ENCODE measurements at places on chromosomes 7 and 10. TPM values are rescaled to one million over a fixed set of nuclear protein-coding genes. Genes with fewer than 3 reads are reported as not detected.
A peak's percentile ranks its signal among the peaks of the same experiment; 100 is the strongest.

GTF2I gene
- 312 TPM for total RNA-seq

FAM171A1 gene
- 113 TPM for total RNA-seq

COPG2 gene
- total RNA-seq, result 40.0 TPM

CYP3A7 gene
- 0.18 TPM for total RNA-seq

DNA sequence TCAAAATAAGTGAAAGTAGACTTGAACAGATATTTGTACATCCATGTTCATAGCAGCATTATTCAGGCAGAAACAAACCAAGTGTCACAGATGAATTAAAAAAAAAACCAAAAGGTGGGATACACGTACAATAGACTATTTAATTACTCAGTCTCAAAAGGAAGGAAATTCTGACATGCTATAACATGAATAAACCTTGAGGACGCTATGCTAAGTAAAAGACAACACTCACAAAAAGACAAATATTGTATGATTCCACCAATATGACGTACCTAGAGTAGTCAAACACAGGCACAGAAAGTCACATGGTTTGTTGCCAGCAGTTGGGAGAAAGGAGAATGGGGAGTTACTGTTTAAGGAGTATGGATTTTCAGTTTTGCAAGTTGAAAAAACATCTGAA, 18.0 kb upstream of the CFAP70 start:
- H3K4me1 ChIP-seq, result no peaks in the 10 kb centered on the region
- peak overlapping the region; percentile 32 for H3K27ac ChIP-seq
- peaks cover 19% of the 10 kb centered on the region for H3K36me3 ChIP-seq
- H3K27me3 ChIP-seq, result no peaks in the 10 kb centered on the region
- no peak overlapping the region for H3K4me3 ChIP-seq
- DNase-seq, result no peak

- H3K27ac ChIP-seq, result no peak overlapping the region
- H3K4me3 ChIP-seq, result no peak overlapping the region
- H3K36me3 ChIP-seq, result peaks cover 8% of the 10 kb centered on the region
- DNase-seq, result no peak
These were observed 624.9 kb downstream of the ARL4A start for GRCh38 chr7:13312307-13312706.

DNA sequence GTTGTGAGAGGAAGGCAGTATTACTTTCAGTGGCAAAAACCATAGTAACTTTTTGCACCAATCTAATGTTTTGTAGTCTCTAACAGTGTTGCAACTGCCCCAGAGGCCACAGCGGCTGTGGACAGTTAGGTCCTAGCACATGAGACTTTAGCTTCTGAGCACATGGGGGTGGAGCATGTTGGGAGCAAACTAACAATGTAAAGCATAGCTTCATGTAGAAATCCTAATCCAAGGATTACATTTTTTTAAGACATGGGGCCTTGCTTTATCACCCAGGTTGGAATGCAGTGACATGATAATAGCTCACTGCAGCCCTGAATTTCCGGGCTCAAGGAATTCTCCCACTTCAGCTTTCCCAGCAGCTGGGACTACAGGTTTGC, 49.0 kb downstream of the LAMB1 start:
- H3K36me3 ChIP-seq, result peaks cover 78% of the 10 kb centered on the region
- peak overlapping the region; percentile 2 for H3K27ac ChIP-seq
- H3K27me3 ChIP-seq, result peaks cover 3% of the 10 kb centered on the region
- H3K4me1 ChIP-seq, result peaks cover under 1% of the 10 kb centered on the region

GRCh38 chr7:18145160-18145559, 117.5 kb upstream of the PRPS1L1 start:
- DNase-seq, result no peak
- H3K36me3 ChIP-seq, result no peaks in the 10 kb centered on the region
- H3K4me3 ChIP-seq, result no peak overlapping the region
- H3K27me3 ChIP-seq, result peaks cover 1% of the 10 kb centered on the region

- no peaks in the 10 kb centered on the region for H3K27me3 ChIP-seq
- H3K36me3 ChIP-seq, result peaks cover 7% of the 10 kb centered on the region
- H3K4me3 ChIP-seq, result no peak overlapping the region
- H3K27ac ChIP-seq, result no peak overlapping the region
- DNase-seq, result no peak
These were observed 74.9 kb upstream of the STEAP1B start for GRCh38 chr7:22574754-22575520.

DNA sequence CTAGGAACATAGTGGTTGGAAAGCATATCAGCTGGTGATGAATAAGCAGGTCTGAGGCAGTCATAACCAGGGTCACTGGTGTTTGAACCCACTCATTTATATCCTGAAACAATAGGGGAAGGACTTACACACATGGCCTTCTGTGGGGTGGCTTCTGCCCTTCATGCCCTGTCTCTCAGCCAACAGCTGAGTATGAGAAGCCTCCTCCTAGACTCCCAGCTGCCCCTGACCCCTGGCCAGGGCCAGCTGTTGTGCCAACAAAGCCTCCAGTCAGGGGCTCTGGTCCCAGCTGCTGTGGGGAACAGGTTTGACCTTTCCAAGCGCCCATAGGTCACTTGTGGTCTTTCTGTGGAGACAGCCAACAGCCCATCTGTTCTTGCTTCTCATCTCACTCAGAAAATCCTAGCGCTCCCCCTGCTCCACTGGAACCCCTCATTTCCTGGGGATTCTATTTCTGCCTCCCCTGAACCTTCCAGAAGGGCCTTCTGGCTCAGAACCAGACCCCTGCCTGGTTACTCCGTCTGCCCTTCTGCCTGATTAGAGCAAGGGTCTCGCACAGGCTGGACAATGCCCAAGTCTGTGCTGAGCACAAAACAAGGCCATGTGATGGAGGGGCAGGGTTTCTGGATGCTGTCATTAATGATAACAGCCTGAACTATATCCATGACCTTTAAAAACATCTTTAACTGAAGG, 9.7 kb upstream of the PURB start:
- H3K36me3 ChIP-seq, result no peaks in the 10 kb centered on the region
- no peak for DNase-seq
- no peak overlapping the region for H3K27ac ChIP-seq
- peaks cover 5% of the 10 kb centered on the region for H3K27me3 ChIP-seq
- H3K4me1 ChIP-seq, result peaks cover 3% of the 10 kb centered on the region

DNA sequence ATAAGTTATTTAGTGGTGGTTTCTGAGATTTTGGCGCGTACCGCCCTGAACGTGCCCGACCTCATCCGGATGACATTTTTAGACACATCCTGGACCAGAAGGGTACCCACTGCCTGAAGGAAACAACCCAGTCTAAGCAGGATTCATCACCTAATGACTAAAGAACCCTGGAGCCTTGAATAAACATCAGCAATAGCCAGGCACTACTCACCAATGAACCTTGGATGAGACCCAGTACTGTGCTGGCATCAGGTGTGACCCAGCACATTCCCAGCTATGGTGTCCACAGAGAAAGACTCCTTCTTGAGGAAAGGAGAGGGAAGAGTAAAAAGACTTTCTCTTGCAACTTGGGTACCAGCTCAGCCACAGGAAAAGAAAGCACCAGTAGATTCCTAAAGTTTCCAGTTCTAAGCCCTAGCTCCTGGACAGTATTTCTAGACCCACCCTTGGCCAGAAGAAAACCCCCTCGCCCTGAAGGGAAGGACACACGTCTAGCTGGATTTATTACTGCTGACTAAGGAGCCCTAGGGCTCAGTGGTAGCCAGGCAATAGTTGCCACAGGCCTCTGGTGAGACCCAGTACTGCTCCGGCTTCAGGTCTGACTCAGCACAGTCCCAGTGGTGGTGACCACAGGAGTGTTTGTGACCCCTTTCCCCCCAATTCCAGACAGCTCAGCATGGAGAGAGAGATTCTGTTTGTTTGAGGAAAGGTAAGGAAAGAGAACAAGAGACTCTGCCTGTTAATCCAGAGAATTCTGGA, 32.5 kb downstream of the ZNF277 start:
- H3K36me3 ChIP-seq, result peaks cover 6% of the 10 kb centered on the region
- H3K27me3 ChIP-seq, result no peaks in the 10 kb centered on the region
- no peak overlapping the region for H3K27ac ChIP-seq
- no peaks in the 10 kb centered on the region for H3K4me1 ChIP-seq

- H3K27ac ChIP-seq, result no peak overlapping the region
- H3K36me3 ChIP-seq, result no peaks in the 10 kb centered on the region
- H3K4me1 ChIP-seq, result no peaks in the 10 kb centered on the region
- no peak for DNase-seq
- H3K27me3 ChIP-seq, result no peaks in the 10 kb centered on the region
These were observed 74.0 kb downstream of the POU6F2 start for GRCh38 chr7:39051707-39052106.

DNA sequence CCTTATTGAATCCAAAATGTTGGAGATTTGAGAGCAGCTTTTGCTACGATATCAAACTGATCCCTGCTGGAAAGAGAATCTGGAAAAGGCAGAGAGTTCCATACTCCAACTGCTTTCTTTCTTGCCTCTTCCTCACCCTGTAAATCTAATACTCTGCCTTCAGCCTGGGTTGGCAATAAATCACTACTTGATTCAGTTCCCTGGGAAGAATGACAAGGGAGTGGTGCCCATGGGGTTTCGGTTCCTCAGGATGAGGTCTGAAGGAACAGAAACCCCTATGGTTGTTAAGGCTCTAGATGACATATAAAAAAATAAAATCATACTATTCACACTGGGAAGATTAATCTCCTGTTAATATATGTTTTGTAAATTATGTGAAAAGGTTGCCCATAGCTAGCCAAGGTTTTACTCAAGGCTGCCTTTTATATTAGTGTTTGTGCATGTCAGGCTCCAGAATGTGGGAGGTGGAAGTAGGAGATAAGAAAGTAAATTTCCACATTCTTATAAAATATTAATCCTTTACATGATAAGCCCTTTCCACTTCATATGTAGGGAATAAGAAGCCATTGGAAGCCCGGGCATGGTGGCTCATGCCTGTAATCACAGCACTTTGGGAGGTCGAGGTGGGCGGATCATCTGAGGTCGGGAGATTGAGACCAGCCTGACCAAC, 106.2 kb upstream of the CACNA2D1 start:
- no peaks in the 10 kb centered on the region for H3K36me3 ChIP-seq
- H3K4me3 ChIP-seq, result no peak overlapping the region
- H3K4me1 ChIP-seq, result no peaks in the 10 kb centered on the region
- H3K27me3 ChIP-seq, result peaks cover 2% of the 10 kb centered on the region

DNA sequence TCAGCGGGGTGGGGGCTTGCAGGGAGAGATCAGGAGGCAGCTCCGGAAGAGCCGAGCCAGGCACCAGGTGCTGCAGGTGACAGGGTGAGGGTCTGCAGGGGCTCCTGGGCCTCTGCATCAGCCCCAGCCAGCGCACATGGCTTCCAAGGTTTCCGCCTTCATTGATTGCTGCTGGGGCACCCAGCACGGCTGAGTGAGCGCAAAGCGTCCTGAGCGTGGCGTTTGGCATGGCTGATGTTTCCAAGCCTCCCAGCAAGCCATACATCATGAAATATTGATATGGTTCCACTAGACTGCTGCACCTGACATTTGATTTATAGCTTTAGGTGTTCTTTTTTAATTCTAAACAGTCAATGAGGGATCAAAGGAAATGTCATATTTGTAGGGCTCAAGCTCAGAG, 259.0 kb downstream of the WDR37 start:
- H3K4me3 ChIP-seq, result no peak overlapping the region
- DNase-seq, result no peak
- H3K4me1 ChIP-seq, result peaks cover 5% of the 10 kb centered on the region
- no peaks in the 10 kb centered on the region for H3K36me3 ChIP-seq
- H3K27me3 ChIP-seq, result no peaks in the 10 kb centered on the region

GRCh38 chr7:25967278-25968204, 184.5 kb upstream of the NFE2L3 start:
- no peak overlapping the region for H3K27ac ChIP-seq
- H3K4me3 ChIP-seq, result peak overlapping the region; percentile 2
- peaks cover 1% of the 10 kb centered on the region for H3K27me3 ChIP-seq
- no peak for DNase-seq
- no peaks in the 10 kb centered on the region for H3K36me3 ChIP-seq

GRCh38 chr7:17307000-17307399, 8.5 kb downstream of the AHR start:
- no peaks in the 10 kb centered on the region for H3K27me3 ChIP-seq
- no peak overlapping the region for H3K27ac ChIP-seq
- H3K4me1 ChIP-seq, result peaks cover 29% of the 10 kb centered on the region
- no peak overlapping the region for H3K4me3 ChIP-seq

DNA sequence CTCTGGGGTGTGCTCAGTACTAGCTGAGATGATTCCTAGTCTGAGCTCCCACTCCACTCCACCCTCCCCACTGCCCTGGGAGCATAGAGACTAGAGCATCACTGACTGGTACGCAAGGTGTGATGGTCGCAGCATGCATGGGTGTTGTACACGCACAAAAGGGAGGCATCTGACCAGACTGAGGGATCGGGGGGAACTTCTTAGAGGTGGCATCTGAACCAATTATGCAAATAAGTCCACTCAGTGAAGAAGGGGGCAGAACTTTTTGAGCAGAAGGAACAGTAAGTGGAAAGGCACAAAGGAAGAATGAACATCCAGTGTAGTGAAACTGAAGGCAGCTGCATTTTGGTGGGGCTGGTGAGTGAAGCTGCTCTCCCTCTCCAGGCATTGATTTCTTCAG, 25.5 kb downstream of the PDSS1 start:
- no peak overlapping the region for H3K4me3 ChIP-seq
- peaks cover 6% of the 10 kb centered on the region for H3K36me3 ChIP-seq
- H3K27me3 ChIP-seq, result no peaks in the 10 kb centered on the region
- DNase-seq, result no peak
- H3K27ac ChIP-seq, result no peak overlapping the region

DNA sequence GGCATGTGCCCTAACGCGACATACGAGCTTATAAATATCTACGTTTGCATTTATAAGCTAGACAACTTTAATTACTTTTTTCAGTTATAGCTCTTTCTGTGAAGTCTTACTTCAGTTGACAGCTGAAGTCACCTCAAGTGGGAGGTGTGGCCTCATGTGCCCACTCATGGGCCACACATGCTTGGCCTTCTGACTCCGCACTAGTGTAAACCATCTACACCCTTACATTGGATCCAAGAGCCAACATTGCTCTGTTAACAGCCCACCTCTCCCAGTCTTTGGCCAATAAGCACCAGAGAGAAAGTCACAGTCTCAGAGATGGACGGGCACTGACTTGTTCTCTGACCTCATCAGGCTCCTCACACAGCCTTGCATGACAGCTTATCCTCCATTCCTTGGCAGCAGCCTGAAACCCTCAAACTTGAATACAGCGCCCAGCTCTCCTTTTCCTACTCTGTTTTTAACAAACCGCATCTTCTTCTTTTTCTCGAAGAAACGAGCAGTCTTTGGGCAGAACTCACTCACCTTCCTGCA, 70.9 kb upstream of the AMPH start:
- DNase-seq, result no peak
- H3K4me1 ChIP-seq, result peaks cover 5% of the 10 kb centered on the region
- no peak overlapping the region for H3K4me3 ChIP-seq
- no peak overlapping the region for H3K27ac ChIP-seq
